ENCODE measurements at places on chromosomes 4 and X.

DNA sequence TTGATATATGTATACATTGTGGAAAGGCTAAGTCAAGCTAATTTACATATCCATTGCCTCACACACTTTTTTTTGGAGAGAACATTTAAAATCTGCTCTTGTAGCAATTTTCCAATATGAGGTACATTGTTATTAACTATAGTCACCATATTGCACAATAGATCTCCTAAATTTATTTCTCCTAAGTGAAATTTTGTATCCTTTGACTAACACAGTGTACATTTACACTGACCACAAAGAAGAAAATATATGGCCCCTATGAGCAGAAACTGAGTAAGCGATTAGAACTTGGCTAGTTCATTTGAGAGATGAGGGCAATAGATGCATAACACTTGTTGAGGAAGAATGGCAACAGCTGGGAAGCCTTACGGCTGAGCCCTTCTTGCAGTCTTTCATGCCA is 20.3 kb upstream of the GUCY1B1 start:
- no peak for DNase-seq

GRCh38 chrX:132591719-132592275 is 103.0 kb upstream of the MBNL3 start:
- no peak for DNase-seq

GRCh38 chr4:111639876-111640275 is 505.4 kb upstream of the FAM241A start:
- DNase-seq: no peak

GRCh38 chr4:176656108-176656507 is 136.6 kb downstream of the VEGFC start:
- DNase-seq: no peak

DNA sequence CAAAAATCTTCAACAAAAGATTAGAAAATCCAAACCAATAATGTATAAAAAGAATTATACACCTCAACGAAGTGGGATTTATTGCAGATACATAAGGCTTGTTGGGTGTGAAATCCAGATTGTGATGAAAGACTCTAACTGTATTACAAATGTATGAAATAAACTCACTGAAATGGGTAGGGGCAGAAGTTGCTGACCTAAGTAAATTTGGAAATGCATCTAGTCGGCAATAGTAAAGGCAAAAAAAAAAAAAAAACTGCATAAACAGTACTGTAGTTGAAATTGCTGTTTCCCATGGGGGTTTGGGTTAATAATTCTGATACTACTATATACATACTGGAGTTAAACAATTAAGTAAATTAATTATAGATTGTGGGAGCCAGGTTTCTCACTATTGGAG is 130.7 kb upstream of the MAGEB18 start:
- no peak for DNase-seq

DNA sequence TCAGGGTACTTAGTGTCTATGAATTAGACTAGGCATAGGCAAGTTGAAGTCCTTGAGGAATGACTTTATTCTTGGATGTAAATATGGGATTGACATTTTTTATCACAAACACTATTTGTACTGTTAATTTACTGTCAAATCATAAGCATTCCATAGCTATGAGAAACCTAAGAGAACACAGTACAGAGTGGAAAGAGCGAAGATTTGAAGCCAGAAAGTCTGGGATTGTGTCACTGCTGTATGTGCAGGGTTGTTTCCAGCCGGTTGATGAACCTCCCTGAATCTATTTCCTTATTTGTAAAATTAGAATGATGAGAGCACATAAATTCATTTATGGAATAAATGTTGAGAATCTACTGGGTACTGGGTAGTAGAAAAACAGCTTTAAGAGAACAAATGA is 14.4 kb upstream of the KLHL5 start:
- DNase-seq: no peak

DNA sequence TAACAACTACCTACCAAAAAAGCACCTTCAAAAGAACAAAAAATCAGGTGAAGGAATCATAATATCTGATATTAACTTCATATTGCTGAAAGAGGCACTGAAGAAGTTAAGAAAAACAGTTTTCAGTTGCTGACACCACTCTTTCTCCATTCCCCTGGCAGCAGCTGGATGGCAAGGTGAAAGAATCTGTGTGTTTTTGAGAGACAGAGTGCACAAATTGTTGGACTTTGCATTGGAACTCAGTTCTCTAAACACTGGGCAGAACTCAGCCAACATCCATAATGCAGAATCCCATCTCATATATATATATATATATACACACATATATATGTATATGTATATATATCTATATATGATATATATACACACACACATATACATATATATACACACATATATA is 408.3 kb upstream of the MAGEC2 start:
- no peak for DNase-seq

- no peak for DNase-seq
Observed at GRCh38 chrX:68249401-68249831, 183.9 kb downstream of the OPHN1 start.
